Activated CD4-positive, alpha-beta T cell treated with anti-CD3 and anti-CD28 coated beads, Interleukin-2, Interleukin-6, amounts not matched to agents 100 ng/mL and 50 ng/mL, durations not matched to agents 16 hours and 8 hours (primary cell): ENCODE measurements at places on chromosomes 1 and 21.

DNA sequence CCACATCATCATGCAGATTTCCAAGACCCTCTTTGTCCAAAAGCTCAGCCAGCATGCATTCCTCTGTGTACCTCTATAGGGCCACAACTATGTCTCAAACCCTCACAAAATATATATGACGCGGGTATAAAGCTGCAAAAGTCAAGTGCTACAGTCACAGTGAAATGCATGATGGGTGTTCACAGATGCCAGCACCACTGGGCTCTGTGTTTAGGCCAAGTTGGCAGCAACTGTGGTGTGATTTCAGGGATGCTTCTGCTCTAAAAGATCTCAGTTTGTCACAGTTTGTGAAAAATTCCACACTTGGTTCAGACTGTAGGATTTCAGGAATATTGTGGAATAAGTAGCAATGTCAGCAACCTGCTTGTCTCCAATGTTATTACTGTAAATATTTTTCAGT lies 23.9 kb upstream of the SELP start:
- DNase-seq = no peak

DNA sequence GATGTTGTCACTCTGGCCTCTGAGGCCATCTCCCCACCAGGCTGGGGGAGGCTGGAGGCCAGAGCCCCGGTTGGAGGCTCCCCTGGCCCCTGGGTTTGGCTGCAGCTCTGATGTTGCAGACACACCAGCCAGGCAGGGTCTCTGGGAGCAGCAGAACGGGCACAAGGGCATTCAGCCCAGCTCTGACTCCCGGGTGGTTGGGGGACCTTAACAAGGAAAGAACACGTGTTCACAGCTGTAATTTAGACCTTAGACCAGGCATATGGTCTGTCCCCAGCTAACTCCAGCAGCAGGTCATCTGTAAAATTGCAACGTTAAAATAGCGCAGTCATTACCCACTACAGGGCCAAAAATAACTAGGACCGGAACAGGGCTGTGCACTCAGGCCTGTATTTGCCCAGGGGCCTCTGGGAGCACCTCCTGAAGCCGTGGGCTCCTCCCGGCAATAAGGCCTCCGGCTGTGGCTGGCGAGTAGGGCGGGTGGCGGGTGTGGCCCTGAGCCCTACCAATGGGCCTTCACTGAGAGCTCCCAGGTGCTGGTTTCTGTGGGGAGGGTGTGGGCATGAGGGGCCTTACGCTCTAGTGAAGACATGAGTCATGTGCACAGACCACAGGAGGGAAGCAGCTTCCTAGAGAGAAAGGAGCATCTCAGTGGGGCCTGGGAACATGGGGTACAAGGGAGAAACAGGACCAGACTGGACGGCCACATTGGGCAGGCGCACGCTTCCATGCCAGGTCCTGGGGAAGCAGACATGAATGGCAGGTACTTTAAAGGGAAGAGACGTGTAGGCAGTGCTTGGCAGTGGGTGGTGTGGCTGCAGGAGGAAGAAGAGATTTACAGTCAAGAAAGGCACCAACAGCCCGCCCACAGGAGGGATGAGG lies 6.1 kb downstream of the LDLRAP1 start:
- DNase-seq = peak; percentile 93

GRCh38 chr1:110464340-110464739 lies 13.4 kb downstream of the PROK1 start:
- DNase-seq = no peak

- peak; percentile 50 for DNase-seq
These were observed 844 bp downstream of the ZMYM6 start for GRCh38 chr1:35030756-35031446.

GRCh38 chr1:215665215-215665614 lies 98.1 kb downstream of the KCTD3 start:
- peak; percentile 5 for DNase-seq

- no peak for DNase-seq
These were observed 54.2 kb upstream of the RGS7 start for GRCh38 chr1:241411056-241411775.

GRCh38 chr1:119298687-119299303 lies 69.8 kb upstream of the HAO2 start:
- DNase-seq = no peak

- DNase-seq = no peak
These were observed 14.6 kb downstream of the TRIM67 start for GRCh38 chr1:231176421-231176820.

DNA sequence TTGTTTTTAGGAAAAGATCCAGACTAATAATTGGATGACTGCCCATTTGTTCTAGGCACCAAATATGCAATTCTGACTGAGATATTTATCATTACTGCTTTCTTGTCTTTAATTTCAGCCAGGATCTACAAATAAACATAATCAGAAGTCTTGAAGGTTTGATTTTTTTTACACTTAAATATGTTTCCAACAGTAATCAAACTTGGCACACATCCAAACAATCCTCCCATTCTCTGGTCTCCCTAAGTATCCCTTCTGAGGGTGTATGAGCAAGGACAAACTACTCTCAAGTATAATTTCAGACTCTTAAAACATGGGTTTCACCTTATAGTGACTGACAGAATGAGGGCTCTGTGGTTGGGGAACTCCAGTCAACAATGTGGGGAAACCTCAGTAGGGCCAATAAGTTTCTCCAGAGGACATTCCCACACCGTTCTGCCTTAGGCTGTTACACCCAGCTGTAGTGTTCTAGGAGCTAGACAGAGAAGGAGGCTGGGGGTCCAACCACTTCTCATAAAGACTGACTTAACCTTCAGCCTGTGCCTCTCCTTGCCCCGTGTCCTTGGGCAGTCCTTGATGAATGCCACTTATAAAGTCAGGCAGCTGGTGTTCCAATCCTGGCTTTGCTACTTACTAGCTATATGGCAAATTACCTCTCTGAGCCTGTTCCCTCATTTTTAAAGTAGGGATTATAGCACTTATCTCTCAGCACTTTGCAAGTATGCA lies 1.5 kb upstream of the PALMD start:
- DNase-seq = no peak
